ENCODE measurements at places on chromosomes 3 and 15. TPM values are rescaled to one million over a fixed set of nuclear protein-coding genes. Genes with fewer than 3 reads are reported as not detected.

- H3K4me3 ChIP-seq: no peak overlapping the region
- no peaks in the 10 kb centered on the region for H3K27me3 ChIP-seq
- H3K27ac ChIP-seq: no peak overlapping the region
- DNase-seq: no peak
Measured at GRCh38 chr15:70855764-70856163, 1.8 kb upstream of the LARP6 start.

GRCh38 chr15:43213466-43213865, 7.4 kb downstream of the EPB42 start:
- no peaks in the 10 kb centered on the region for H3K36me3 ChIP-seq
- H3K27ac ChIP-seq: no peak overlapping the region
- no peak overlapping the region for H3K4me3 ChIP-seq
- H3K4me1 ChIP-seq: no peaks in the 10 kb centered on the region
- DNase-seq: no peak
- H3K27me3 ChIP-seq: peaks cover under 1% of the 10 kb centered on the region

DNA sequence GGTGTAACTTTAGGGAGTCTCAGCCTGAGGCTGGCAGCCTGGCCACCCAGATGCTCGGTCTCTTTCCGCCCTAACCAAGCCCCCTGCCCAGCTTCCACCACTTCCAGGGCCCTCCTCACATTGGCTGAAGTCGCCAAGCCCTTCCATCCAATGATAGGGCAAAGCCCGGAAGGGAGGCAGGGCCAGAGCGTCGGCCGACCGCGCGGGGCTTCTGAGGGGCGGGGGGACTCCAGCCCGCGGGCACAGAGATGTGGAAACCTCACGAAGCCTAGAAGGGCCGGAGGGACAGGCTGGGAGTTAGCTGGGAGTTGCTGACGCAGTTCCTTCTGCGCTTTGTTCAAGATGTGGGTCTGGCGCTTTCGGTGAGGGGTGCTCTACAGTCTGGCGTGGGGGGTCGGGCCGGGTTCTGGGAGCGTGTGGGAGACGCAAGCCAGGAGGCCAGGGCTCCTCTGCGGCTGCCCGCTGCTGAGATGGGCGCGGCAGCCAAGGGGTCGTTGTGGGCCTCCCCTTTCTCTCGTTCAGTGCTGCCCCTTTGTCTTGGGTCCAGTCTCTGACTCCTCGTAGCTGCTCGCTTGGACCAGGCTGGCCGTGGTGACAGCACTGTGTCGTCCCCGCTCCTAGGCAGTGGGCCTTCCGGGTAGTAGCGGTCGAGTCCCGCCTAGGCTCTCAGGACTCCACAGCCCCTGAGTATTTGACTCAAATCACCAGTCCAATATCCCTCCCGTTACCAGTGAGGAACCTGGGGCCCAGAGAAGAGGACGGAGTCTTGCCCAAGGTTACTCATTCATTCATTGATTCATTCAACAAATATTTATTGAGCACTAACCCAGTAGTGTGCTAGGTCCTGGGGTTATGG, at the start of gene ZNF660:
Gene ZNF660 (plus strand): TSS at position 319 of the 856 bp plus-strand sequence. CDS start 9,230 bp downstream, outside the sequence.
- H3K4me3 ChIP-seq: peak within 1 kb of the TSS; percentile 18

DNA sequence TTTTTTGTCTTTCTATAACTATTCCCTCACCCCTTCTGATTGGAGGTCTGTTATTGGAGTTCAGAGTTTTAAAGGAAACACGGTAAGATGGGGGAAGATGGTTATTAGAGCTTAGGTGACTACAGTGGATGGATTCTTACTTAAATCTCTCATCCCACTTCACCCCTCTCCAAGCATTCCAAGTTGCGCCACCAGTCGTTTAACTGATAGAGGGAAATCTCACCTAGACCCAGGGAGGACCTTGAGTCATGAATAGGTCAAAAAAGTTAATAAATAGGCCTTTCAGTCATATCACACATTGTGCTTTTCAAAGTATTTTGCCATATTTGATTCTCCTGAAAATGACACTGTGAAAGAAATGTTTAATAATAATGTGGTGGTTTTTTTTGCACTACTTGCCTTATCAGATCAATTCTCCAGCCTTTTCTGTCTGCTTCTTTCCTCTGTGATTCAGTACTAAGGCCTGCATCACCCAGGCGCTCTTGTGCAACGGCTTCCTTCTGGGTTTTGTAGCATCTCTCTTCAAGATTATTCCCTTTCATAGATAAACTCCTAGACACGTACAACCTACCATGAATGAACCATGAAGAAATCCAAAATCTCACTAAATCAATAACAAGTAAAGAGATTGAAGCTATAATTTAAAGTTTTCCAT, 100.4 kb upstream of the TGFBR2 start:
- H3K4me1 ChIP-seq: no peaks in the 10 kb centered on the region
- H3K27me3 ChIP-seq: no peaks in the 10 kb centered on the region
- DNase-seq: no peak

The GPR62 gene
- total RNA-seq: not detected
